Amniotic stem cell (primary cell): ENCODE measurements at places on chromosomes 7 and 10.

GRCh38 chr10:48302515-48303476, 3.7 kb upstream of the MAPK8 start:
- DNase-seq = no peak

- DNase-seq = no peak
Observed at GRCh38 chr10:49285232-49285631, 13.7 kb upstream of the C10orf71 start.

DNA sequence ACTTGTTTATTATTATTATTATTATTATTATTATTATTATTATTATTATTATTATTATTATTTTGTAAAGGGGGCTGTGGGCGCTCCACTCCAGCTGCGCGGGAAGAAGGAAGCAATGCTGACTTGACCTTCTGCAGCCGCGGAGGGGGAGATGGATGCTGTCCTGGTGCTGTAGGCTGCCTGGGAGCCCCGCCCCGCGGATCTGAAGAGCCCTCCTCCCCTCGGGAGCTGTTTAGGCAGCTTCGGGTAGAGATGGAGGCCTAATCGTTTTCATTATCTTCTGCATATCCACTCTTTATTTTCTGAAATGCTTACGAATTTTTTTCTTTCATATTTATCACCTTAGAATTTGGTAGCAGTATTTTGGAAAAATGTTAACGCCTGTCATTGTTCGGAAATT, 101.2 kb upstream of the KLF6 start:
- DNase-seq = no peak

DNA sequence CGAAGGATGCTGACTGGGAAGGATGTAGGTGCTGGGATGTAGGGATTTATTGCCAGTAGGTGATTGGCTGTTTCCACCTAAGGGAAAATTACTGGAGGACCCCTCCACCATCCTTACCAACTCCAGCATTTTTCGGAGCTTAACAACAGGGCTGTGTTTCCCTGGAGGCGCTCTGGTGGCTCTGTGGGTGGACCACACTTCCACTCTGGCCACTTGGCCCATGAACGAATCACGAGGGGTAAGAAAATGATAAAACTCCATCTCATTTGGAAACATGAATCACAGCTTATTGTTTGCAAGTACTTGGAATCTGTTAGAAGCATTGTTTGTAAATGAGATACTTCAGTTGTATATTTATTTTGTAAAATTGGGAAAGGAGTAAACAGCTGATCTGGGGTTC, 3.0 kb downstream of the DOCK1 start:
- no peak for DNase-seq

- DNase-seq = no peak
Observed at GRCh38 chr10:99331207-99331803, 2.1 kb downstream of the CNNM1 start.

DNA sequence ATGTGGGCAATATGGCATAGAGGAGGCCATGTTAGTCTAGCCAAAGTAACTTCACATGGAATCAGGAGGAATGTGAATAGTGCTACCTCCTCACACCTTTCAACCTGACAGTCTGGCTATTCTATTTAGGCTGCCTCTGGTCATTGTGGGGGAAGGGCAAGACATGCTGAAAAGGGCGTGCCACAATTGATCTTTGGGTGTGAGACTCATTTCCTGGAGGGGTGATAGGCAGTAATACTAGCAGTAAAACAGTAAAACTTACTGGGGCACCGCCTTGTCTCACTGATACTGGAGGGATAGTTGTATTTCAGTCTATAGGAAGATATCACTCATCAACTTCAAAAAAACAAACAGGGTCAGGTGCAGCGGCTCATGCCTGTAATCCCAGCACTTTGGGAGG, 88.7 kb downstream of the TMEM168 start:
- no peak for DNase-seq
